Endothelial cell of umbilical vein (primary cell): ENCODE measurements at places on chromosomes 16 and 17.
A peak's percentile ranks its signal among the peaks of the same experiment; 100 is the strongest.

GRCh38 chr16:27486344-27486743 is 63.4 kb downstream of the GTF3C1 start:
- no peak for DNase-seq

DNA sequence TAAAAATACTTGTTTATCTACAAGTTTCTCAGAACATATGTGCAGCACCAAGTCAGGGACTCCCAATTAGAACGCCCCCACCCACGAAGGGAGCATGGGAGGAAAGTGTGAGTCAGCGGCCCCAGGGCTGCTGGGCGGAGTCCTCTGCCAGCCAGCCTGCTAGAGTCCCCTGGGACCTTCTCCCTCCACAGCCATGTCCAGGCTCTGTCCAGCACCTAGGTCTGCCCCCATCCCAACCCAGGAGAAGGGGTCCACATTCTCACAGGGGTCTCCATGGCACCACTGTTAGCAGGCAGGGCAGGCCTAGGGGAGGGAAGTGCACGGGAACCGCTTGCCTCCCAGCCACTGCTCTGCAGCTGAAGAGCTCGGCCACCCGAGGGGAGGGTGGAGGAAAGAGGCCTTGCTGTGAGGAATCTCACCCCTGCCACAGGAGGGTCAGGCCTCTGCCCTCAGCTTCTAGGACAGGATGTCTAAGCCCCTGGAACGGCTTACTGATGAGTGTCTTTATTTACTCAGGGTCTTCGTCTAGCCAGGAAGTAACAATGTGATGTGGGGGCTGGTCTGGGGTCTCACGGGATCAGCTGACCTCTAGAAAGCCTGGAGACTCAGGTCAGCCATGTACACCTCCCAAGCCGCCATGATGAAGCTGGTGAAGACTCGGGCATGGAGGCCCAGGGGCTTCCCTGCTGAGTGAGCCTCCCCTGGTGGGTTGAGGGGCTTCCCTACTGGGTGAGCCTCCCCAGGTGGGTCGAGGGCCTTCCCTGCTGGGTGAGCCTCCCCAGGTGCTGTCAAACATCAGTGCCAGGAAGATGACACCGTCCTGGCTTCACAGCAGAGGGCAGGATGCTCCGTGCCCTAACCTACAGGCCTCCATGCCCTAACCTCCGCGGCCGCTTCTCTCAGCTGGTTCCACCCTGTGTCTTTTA is 190.3 kb downstream of the RBFOX3 start:
- peak; percentile 3 for DNase-seq

DNA sequence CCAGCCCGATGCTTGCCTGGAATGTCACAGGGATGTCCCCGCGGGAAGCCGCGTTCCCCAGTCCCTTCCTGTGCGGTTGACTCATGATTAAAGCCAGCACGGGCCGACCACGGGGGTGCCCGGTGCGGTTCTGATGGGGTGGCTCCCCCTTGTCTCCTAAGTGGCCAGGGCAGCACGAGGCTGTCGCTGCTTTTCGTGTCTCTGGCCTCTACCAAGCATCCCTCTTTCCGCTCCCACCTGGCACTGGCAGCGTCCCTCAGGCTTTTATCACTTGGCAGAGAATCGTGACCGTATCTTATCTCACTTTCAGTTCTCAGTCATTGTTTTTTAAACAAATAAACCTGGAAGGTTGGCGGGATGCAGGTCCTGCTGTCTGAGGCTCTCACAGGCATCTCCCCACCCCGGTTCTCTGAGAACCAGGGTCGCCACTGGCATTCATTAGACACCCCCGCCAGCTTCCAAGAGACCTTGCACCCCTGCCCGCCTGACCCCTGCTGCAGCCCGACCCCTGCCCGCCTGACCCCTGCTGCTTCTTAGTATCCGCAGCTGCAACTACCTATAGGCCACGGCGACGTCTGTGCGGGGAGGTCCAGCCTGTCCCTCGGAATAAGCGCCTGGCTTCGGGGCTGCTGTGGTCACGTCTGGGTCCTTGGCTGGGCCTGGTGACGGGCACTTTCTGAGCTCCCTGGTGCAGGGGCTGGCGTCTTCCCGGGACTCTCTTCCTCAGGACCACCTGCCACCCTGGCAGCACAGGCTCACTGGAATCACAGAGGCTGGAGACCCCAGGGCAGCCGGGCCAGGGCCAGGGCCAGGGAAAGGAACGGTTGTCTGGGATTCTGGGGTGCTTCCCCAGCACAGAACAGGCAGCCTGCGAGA is 7.5 kb downstream of the C1QTNF8 start:
- DNase-seq, result no peak

GRCh38 chr17:21149621-21150020 is 22.9 kb downstream of the DHRS7B start:
- DNase-seq, result no peak
